Fibroblast of pulmonary artery (primary cell): ENCODE measurements at places on chromosomes 13 and 19.

DNA sequence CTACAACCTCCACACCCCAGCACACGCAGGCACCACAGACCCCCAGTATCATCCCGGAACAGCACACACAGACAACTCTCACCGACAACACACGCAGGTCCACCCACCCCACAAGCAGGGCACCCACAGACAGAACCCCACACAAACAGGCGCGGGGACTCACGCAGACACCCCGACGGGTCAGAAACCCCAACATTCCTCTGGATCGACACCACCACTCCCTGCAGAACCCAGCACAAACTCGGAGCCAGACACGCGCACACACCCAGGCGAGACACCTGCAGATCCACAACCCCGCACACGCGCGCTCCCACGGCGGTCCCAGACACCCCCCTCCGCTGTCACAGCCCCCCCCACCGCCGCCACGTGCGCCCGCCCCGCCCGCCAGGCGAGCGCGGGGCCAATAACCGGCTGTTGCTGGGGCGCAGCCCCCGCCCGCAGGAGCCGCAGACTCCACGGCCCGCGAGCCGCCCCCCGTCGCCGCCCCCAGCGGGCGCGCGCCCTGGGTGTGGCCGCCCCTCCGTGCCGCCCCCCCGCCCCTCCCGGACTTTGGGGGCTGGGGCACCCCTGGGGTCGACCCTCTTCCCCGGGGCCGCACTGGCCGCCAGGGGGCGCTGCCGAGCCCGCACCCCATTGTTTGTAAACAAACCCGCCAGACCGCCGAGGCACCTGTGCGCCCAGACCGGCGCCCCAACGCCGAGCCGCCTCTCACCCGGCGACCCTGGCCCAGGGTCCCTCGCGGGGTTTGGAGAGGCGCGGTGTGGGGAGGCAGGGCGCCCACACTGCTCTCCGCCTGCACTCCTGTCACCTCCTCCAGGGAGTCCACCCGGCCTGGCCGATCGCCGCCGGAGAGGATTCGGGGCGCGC is 712 bp downstream of the BBC3 start:
- DNase-seq: peak; percentile 53

DNA sequence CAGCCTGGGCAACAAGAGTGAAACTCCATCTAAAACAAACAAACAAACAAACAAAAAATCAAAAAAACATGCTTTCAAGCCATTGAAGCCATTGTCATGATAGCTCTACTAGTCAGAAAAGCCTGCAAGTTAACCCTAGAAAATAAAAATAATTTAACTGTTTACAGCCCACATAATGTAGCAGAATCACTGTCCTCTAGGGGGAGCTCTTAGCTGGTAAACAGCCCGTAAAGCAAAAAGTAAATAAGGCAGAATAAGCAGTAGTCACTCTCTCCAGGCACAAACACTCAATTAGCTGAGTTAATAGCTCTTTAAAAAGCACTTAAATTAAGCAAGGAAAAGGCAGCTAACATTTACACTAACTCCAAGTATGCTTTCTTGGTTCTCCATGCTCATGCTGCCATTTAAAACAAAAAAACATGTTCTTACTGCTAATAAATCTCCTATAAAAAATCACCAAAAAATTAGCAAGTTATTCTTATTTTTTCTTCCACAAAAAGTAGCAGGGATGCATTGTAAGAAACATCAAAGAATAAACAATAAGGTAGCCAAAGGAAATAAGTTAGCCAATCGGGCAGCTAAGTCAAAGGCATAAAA is 11.3 kb downstream of the LILRB4 start:
- DNase-seq: peak; percentile 46

- DNase-seq: no peak
Observed at GRCh38 chr13:42753697-42754096, 27.7 kb upstream of the FAM216B start.

- peak; percentile 42 for DNase-seq
Observed at GRCh38 chr13:30241532-30241931, 65.8 kb downstream of the KATNAL1 start.

- DNase-seq: no peak
Observed at GRCh38 chr19:21326169-21326568, 3.0 kb downstream of the ZNF708 start.

DNA sequence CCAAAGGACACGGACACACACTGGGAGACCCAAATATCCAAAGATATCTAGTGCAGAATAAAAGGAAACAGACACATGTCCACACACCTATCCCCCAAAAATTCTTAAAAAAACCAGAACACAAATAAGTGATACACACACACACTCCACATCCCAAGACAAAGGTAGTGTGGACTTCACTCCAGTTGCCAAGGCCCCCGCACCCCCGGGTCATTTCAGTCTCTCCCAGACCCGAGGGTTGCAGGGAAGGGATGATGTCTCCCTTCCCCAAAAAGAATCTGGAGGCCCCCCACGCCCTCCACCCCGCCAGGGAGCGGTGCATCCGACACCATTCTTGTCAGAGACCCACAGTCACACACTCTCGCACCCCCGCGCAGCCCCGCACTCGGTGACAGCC is 407 bp downstream of the DPF1 start:
- DNase-seq: no peak

GRCh38 chr19:48873476-48874302 is 1.5 kb downstream of the PPP1R15A start:
- DNase-seq: peak; percentile 45

DNA sequence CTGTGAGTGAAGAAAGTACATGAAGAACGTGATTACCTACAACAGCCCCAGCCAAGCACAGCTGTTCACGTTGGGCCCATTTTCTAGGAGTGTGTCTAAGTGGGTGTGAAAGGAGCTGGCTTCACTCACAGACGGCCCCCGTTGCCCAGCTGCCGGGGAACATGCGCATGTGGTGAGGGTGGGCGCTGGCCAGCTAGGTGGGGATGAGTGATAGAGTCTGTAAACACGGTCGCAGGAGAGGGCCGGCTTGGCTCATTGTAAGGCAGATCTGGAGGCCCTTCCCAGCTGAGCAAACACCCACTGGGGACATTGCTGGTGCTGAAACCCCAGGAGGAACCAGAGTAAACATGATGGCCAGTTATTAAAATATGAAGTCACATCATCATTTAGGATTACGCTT is 160.5 kb downstream of the TEX29 start:
- no peak for DNase-seq

- peak; percentile 76 for DNase-seq
Observed at GRCh38 chr19:35755550-35756376, 1.1 kb downstream of the HSPB6 start.

GRCh38 chr13:84917252-84917878 is 881.9 kb downstream of the SLITRK6 start:
- peak; percentile 54 for DNase-seq
